Psoas muscle (tissue), 8 donors: ENCODE measurements at places on chromosomes 5 and 9. TPM values are rescaled to one million over a fixed set of nuclear protein-coding genes. Genes with fewer than 3 reads are reported as not detected.

GRCh38 chr5:6780802-6781391, 67.7 kb downstream of the TENT4A start:
- H3K27ac ChIP-seq = no peak overlapping the region
- no peaks in the 10 kb centered on the region for H3K4me1 ChIP-seq
- H3K36me3 ChIP-seq = no peaks in the 10 kb centered on the region
- H3K27me3 ChIP-seq = no peaks in the 10 kb centered on the region

Gene PCDHGB4
- total RNA-seq = 2.5 TPM

DNA sequence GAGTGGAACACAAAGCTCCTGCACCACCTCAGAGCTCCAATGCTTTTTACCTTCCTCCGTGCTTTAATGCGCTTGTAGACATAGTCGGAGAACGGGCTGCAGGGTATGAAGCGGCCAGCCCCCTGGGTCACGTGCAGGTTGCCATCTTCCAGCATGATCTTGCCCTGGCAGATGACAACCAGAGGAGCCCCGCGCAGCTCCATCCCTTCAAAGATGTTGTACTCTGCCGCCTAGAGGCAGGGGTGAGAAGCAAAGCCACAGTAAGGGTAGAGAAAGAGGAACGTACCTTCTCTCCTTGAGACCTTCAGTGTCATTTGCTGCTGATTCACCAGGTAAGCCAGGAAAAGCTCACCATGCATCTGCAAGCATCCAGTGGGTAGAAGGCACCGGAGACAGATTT, 112.3 kb downstream of the DPYSL3 start:
- no peaks in the 10 kb centered on the region for H3K27me3 ChIP-seq
- peaks cover 70% of the 10 kb centered on the region for H3K36me3 ChIP-seq
- no peak overlapping the region for H3K4me3 ChIP-seq
- H3K4me1 ChIP-seq = no peaks in the 10 kb centered on the region
- no peak overlapping the region for H3K27ac ChIP-seq
- DNase-seq = no peak

- no peaks in the 10 kb centered on the region for H3K4me1 ChIP-seq
- H3K4me3 ChIP-seq = no peak overlapping the region
- H3K27me3 ChIP-seq = no peaks in the 10 kb centered on the region
- no peaks in the 10 kb centered on the region for H3K36me3 ChIP-seq
- no peak for DNase-seq
These were observed 68.8 kb downstream of the YIPF5 start for GRCh38 chr5:144101616-144102015.

GRCh38 chr5:111735583-111736270, 21.3 kb downstream of the NREP start:
- DNase-seq = peak; percentile 88
- peak overlapping the region; percentile 81 for H3K27ac ChIP-seq
- H3K36me3 ChIP-seq = no peaks in the 10 kb centered on the region
- no peaks in the 10 kb centered on the region for H3K27me3 ChIP-seq

GRCh38 chr5:147804334-147804733, 21.8 kb upstream of the JAKMIP2 start:
- no peaks in the 10 kb centered on the region for H3K36me3 ChIP-seq
- H3K4me1 ChIP-seq = no peaks in the 10 kb centered on the region
- DNase-seq = no peak

- H3K36me3 ChIP-seq = no peaks in the 10 kb centered on the region
- H3K27ac ChIP-seq = peak overlapping the region; percentile 65
- no peak for DNase-seq
- H3K4me1 ChIP-seq = peaks cover 3% of the 10 kb centered on the region
- no peaks in the 10 kb centered on the region for H3K27me3 ChIP-seq
These were observed 1.1 kb upstream of the APBA1 start for GRCh38 chr9:69673311-69673640.

GRCh38 chr5:73814233-73814846, 188.3 kb downstream of the ARHGEF28 start:
- DNase-seq = no peak
- no peaks in the 10 kb centered on the region for H3K27me3 ChIP-seq
- no peak overlapping the region for H3K27ac ChIP-seq

- no peaks in the 10 kb centered on the region for H3K27me3 ChIP-seq
- H3K36me3 ChIP-seq = no peaks in the 10 kb centered on the region
- H3K4me1 ChIP-seq = no peaks in the 10 kb centered on the region
- no peak overlapping the region for H3K27ac ChIP-seq
- no peak overlapping the region for H3K4me3 ChIP-seq
- no peak for DNase-seq
These were observed 166.6 kb upstream of the CD180 start for GRCh38 chr5:67363180-67363709.
